Activated naive CD8-positive, alpha-beta T cell treated with anti-CD3 and anti-CD28 coated beads for 36 hours (primary cell): ENCODE measurements at places on chromosomes 13 and 19. TPM values are rescaled to one million over a fixed set of nuclear protein-coding genes. Genes with fewer than 3 reads are reported as not detected.

- peak; percentile 81 for DNase-seq
Observed at GRCh38 chr19:1513499-1514294, 878 bp upstream of the ADAMTSL5 start.

CEACAM4 gene
- total RNA-seq, result not detected

- no peak for DNase-seq
Observed at GRCh38 chr19:2678044-2678671, 24.3 kb downstream of the GNG7 start.

DNA sequence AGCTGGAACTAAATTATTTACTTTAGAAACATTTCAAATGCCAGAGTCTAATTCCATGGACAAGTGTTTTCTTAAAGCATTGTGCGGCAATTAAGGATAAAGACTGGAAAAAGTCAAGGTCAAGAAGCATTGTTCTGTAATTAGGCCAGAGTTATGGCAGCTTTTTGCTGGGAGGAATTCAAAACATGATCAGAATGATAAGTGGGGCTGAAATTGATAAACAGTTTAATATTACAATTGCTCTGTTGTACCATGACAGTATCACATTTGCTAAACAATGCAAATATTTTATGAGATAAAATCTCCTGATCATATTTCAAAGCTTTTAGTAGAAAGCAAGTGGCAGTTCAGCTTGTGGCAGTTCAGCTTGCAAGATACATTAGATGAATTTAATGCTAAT, 513.7 kb downstream of the GPC6 start:
- DNase-seq, result no peak

DNA sequence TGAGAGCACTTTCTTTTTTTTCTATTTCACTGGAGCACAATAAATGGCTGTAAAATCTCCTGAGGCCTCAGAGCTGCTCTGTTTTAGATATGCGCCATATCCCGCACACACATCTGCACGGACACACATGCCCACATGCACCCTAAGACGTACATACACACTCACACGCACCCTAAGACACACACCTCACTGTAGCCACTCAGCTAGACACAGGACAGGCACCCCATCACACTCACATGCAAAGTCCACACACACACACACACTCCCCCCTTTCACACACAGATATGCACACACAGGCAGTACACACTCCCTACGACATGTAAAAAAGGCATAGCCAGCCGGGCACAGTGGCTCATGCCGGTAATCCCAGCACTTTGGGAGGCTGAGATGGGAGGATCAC, 8.8 kb downstream of the ELOF1 start:
- no peak for DNase-seq

DNA sequence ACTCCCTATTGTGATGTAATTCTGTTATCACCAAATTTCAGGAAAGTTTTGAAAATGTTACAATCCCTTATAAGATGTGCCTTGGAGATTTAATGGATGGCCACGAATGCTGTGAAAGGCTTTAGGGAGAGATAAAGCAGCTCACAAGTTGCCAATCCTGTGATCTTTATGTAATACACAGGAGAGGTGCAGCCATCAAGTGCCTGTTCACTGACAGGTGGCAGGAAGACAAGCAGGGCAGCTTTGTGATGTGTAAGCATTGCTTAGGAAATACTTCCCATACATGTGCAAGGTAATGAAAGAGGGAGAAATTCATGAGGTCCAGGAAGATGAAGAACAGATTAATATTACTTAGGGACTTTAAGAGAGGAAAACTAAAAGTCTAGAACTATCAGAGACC, 628.8 kb downstream of the SLITRK6 start:
- DNase-seq, result no peak

DNA sequence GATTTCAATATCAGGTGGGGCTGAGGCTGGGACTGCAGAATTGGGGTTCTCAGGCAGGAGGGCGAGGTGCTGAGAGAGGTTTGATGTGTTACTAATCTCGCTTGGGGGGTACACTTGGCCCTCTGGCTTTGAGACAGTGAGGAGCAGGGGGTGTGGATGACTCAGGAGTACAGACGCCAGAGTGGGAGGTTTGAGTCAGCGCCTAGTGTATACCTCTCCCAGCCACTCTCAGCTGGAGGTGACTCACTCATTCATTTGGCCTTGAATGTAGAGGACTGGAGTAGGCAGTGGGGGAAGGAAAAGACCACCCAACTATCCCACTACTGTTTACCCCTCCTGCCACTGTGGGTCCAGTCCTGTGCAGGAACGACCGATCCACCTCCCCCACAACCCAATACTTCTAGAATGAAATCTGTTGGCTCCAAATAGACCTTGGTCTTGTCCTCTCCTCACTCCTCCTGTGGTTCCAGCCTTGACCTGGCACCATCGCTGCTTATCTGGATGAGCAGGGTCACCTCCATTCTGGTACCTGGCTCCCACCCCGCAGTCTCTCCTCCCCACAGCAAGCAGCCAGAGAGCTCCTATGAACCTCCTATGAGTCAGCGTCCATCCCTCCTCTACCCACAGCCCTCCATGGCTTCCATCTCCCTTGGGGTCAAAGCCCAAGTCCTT, 20.1 kb upstream of the ZNRF4 start:
- peak; percentile 39 for DNase-seq

GRCh38 chr13:95049772-95050171, 251.5 kb downstream of the ABCC4 start:
- no peak for DNase-seq

FKBP8 gene
- 170 TPM for total RNA-seq

- DNase-seq, result no peak
Observed at GRCh38 chr13:28001837-28002473, 13.5 kb upstream of the URAD start.

GRCh38 chr19:1700733-1701663, 48.6 kb upstream of the TCF3 start:
- no peak for DNase-seq

DNA sequence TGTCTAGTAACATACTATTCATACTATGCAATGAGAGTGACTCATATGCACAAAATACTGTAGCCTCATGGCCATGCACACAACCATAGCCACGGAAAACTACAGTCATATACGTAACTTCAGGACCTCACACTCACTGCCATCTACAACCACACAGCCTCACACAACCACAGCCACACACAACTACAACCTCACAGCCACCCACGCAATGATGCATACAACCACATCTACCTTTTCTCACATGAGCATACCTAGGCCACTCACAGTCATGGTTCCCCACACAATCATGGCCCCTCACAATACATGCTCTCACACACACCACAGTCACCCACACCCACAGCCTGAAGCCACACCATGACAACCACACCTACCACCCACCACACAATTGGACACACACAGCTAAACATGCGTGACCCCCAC, 8.7 kb upstream of the TNFSF14 start:
- peak; percentile 81 for DNase-seq

PIH1D1 gene
- total RNA-seq, result 140 TPM

SLC17A7 gene
- not detected for total RNA-seq

- no peak for DNase-seq
Observed at GRCh38 chr19:9971166-9971897, 35.0 kb upstream of the OLFM2 start.

COX6B2 gene
- total RNA-seq, result not detected

GRCh38 chr13:37652596-37652995, 54.0 kb upstream of the POSTN start:
- DNase-seq, result no peak
